Bronchial epithelial cell (primary cell): ENCODE measurements at places on chromosomes 12 and 14. TPM values are rescaled to one million over a fixed set of nuclear protein-coding genes. Genes with fewer than 3 reads are reported as not detected.

The DNAH10 gene
- under 0.01 and 0.13 TPM in 2 replicates for total RNA-seq

The FGF23 gene
- total RNA-seq, result not detected in 2 replicates

The SYNE3 gene
- total RNA-seq, result 4.6 and 5.3 TPM in 2 replicates

The KRT75 gene
- 1.8 and 7.3 TPM in 2 replicates for total RNA-seq

The FOXN4 gene
- not detected in 2 replicates for total RNA-seq

The SOX5 gene
- under 0.01 TPM in 2 replicates for total RNA-seq

The POTEG gene
- not detected in 2 replicates for total RNA-seq

The WNT1 gene
- not detected in 2 replicates for total RNA-seq

The BATF gene
- total RNA-seq, result 2.6 and 3.4 TPM in 2 replicates

The TAS2R9 gene
- total RNA-seq, result not detected in 2 replicates

The LMNTD1 gene
- total RNA-seq, result 0.13 TPM in 1 of 2 replicates, not detected in the other

The CCDC197 gene
- not detected in 2 replicates for total RNA-seq

The LRP6 gene
- total RNA-seq, result 17.6 and 23.0 TPM in 2 replicates

The FZD10 gene
- 0.26 and 0.77 TPM in 2 replicates for total RNA-seq

The IRF2BPL gene
- total RNA-seq, result 12.0 and 12.1 TPM in 2 replicates

The SLC7A7 gene
- total RNA-seq, result 0.51 and 0.79 TPM in 2 replicates

The OR6C4 gene
- not detected in 2 replicates for total RNA-seq

The TMEM63C gene
- total RNA-seq, result 0.79 and 4.5 TPM in 2 replicates

The COQ5 gene
- total RNA-seq, result 32.9 and 38.9 TPM in 2 replicates

The CCDC38 gene
- total RNA-seq, result 0.13 TPM in 1 of 2 replicates, not detected in the other

The ANKRD33 gene
- total RNA-seq, result not detected in 2 replicates

The ESRRB gene
- total RNA-seq, result not detected in 2 replicates

The NFE2 gene
- total RNA-seq, result not detected in 2 replicates

The MAGOHB gene
- total RNA-seq, result 14.0 and 14.5 TPM in 2 replicates

The PPP4R4 gene
- total RNA-seq, result 14.0 and 23.8 TPM in 2 replicates

The ATP23 gene
- 6.6 and 10.8 TPM in 2 replicates for total RNA-seq

The ADAM21 gene
- under 0.01 and 0.13 TPM in 2 replicates for total RNA-seq

The ZC3H10 gene
- 3.5 and 4.5 TPM in 2 replicates for total RNA-seq

The STAC3 gene
- 0.26 and 0.51 TPM in 2 replicates for total RNA-seq

The ALDH1L2 gene
- 34.2 and 35.7 TPM in 2 replicates for total RNA-seq

The SLC22A17 gene
- 0.79 and 0.90 TPM in 2 replicates for total RNA-seq

The PACS2 gene
- total RNA-seq, result 42.4 and 43.1 TPM in 2 replicates

The MYF6 gene
- not detected in 2 replicates for total RNA-seq

The GZMB gene
- total RNA-seq, result not detected in 2 replicates

The C14orf119 gene
- 51.9 and 59.1 TPM in 2 replicates for total RNA-seq

The EP400 gene
- 5.8 and 6.7 TPM in 2 replicates for total RNA-seq

The FBXO21 gene
- total RNA-seq, result 52.7 and 117 TPM in 2 replicates

The CFAP54 gene
- 0.26 TPM in 2 replicates for total RNA-seq

The AVPR1A gene
- total RNA-seq, result not detected in 2 replicates

The HOXC10 gene
- total RNA-seq, result not detected in 2 replicates

The CRADD gene
- total RNA-seq, result 11.8 and 15.4 TPM in 2 replicates

The TROAP gene
- 2.6 and 5.2 TPM in 2 replicates for total RNA-seq

The CD163 gene
- not detected in 2 replicates for total RNA-seq

The SLC25A47 gene
- not detected in 2 replicates for total RNA-seq
